ENCODE measurements at places on chromosomes 13 and 19.

DNA sequence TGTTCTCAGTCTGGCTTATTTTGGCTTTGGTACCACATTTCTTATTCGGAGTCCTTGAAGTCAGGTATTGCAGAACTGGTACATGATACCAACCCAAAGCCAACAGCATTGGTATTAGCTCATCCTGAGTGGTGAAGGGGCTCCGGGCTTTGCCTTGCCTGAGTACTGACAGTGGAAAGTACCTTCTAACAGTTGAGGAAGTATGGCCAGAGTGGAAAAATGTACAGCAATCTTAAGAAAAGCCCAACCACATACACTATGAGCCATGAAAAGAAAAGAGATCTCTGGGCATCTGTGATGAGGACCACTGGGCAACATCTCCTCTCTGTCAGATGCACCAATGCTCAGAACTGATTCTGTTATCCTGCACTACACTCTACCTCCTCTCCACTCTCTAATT, 8.3 kb downstream of the LCP1 start:
- DNase-seq: peak; percentile 60

GRCh38 chr19:30388327-30388726, 16.1 kb downstream of the ZNF536 start:
- no peak for DNase-seq

DNA sequence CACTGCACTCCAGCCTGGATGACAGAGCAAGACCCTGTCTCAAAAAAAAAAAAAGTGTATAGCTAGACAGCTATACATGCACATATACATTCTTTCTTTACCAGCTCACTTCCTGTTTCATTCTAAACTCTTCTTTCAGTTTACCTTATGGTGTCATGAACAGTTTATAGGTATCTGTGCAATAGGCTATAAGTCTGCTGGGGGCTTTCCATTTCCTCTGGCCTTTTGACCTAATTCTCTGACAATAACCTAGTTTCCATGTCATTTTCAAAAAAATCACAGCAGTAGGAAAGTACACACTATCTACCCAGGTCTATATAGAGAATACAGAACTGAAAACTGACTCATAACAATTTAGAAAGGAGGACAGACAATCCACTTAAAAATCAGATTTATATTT, 24.4 kb upstream of the URAD start:
- DNase-seq: no peak

GRCh38 chr13:89763005-89763404, 1584.5 kb upstream of the MIR17HG start:
- DNase-seq: no peak

- DNase-seq: no peak
Measured at GRCh38 chr19:50663482-50663790, 14.2 kb downstream of the C19orf81 start.

GRCh38 chr13:54775501-54776191, 1747.0 kb downstream of the OLFM4 start:
- no peak for DNase-seq

DNA sequence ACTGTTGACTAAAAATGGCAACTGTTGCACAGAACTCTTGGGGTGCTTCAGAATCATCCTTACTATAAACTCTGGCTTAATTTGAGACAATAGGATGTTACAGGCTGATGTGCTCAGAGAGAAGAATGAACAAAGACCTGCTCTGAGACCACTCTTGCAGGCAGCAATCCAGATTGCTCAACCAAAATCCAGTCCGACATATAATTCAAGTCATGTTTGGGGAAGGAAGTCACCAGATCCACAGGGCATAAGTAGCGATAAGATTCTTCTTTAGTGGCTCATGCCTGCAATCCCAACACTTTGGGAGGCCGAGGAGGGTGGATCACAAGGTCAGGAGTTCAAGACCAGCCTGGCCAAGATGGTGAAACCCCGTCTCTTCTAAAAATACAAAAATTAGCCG, 20.6 kb downstream of the MTMR6 start:
- DNase-seq: no peak

DNA sequence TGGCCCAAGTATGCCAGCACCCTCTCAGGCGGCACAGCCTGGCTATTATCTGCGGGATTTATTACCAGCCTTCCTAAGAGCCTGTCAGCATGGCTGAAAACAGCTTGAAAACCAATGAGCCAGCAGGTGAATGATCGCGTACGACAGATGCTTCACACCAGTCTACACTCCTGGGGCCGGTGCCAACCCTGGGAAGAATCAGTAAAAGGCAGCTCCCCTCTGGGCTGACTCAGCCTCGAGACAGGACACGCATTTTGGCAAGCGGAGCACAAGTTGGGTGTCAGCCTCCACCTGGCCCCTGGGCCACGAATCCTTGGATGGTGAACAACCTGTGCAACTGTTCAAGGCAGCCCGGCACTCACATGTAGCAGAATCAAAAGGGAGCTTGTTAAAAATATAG, 15.6 kb downstream of the EMP3 start:
- DNase-seq: no peak

DNA sequence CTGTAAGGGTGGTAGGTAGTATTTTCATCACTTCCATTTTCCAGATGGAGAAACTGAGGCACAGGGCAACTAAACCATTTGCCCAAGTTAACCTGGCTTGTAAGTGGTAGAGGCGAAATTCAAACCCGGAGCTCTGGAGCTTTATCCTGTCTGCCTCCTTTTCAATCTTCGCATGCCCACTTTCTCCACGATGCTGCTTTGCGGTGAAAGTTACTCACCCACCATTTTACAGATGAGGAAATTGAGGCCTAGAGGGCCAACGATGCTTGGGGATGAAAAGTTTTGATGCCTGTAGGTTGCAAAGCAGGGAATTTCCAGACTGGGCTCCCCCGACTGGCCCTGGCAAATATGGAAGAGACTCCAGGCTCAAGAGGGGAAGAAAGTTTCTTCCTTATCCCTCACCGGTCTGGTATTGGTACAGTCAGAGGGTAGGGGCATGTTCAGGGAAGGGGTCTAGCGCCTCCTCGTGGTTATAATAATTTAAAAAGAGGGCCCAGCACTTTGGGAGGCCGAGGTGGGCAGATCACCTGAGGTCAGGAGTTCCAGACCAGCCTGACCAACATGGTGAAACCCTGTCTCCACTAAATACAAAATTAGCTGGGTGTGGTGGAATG, 1.9 kb upstream of the SH2D3A start:
- DNase-seq: no peak

GRCh38 chr19:35142606-35143230, 337 bp upstream of the FXYD7 start:
- peak; percentile 81 for DNase-seq

- DNase-seq: no peak
Measured at GRCh38 chr13:99386495-99386894, 79.3 kb upstream of the GPR183 start.

- no peak for DNase-seq
Measured at GRCh38 chr13:32446220-32446619, 18.3 kb upstream of the N4BP2L1 start.

GRCh38 chr19:23925285-23925684, 10.6 kb downstream of the ZNF726 start:
- DNase-seq: no peak

Measured in activated CD4-positive, alpha-beta T cell treated with anti-CD3 and anti-CD28 coated beads for 36 hours (primary cell).